Activated CD8-positive, alpha-beta memory T cell treated with anti-CD3 and anti-CD28 coated beads for 4 hours (primary cell): ENCODE measurements at places on chromosomes 6 and 20.

DNA sequence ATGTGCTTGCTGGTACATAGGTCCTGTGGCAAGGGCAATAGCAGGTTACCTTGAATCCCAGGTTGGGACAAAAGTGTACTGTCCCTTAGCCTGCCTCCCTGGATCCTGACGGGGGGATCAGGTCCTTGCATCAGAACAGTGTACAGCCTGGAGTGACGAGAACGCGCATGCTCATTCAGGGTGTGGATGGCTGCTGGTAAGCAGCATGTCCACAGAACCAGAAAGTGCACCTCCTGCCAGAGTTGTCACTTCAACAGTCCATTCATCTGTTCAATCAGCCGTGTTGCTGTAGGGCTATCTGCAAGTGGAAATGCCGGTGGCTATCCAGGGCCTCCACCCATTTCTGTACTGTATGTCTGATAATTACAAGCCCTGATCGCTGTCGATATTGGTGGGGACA is 236.3 kb upstream of the SOX4 start:
- DNase-seq: no peak

DNA sequence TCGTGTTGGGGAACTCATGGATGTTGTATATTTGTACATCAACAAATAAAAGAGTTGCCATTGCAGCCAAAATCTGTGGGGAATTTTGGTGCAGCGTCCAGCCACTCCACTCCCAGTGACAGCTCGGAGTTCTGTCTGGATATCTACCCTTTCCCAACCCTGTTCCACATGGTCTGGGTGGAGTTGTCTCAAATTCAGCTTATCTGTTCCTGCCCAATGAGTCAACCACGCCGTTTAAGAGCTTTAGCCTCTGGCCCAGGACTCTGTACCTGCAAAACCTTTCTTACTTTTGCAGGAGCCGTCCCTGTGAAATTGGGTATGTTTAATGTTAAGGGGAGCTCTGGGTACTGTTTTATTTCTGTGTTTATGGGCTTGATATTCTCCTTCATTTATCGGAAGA is 33.9 kb upstream of the OVOL2 start:
- no peak for DNase-seq

DNA sequence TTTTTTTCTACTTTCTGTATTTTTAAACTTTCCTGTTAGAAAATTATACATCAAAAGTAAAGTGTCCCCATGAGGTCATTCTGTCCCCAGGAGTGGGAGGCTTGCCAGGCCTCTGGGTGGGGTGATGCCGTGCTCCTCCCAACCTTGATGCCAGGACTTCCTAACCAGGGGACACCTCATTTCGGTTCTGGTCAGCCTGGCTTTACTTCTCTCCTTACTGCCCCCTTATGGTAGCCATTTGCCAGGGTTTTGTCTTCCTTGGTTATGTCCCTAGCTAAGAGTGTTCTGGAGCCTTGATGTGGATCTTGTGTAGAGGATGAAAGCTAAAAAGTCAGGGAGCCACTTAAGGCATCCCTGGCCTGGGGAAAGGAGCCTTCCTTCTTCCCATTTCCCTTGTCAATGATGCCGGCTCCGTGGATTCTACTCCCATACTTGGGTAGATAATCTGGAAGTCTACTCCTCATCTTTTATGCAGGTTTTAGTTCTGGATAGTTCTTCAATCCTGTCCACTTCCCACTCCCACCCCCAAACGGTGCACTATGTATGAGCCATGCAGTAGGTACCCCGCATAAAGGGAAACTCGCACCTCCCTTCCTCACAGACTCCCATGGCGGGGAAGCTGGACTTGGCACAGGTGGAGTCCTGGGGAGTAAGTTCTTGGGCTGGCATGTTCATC is 164.1 kb upstream of the SALL4 start:
- no peak for DNase-seq

DNA sequence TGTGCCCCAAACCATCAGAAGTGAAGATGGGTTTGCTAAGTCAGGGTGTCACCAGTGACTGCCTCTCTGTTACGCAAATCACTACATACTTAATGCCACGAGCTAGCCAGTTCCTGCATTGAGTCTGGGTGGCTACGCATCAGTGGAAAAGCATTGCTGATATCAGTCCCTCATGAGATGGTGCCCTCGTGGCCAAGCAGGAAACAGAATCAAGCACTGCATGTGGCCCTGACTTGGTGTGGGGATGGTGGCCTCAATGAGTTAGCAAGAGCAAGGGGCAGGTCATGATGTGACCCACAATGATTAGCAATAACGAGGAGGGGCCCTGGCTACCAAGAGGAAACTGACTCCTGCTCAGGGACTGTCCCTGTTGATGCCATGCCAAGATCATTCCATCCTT is 51.6 kb upstream of the FNDC1 start:
- no peak for DNase-seq
